PC-3 (cell line): ENCODE measurements at places on chromosomes 5 and 9. TPM values are rescaled to one million over a fixed set of nuclear protein-coding genes. Genes with fewer than 3 reads are reported as not detected.

DNA sequence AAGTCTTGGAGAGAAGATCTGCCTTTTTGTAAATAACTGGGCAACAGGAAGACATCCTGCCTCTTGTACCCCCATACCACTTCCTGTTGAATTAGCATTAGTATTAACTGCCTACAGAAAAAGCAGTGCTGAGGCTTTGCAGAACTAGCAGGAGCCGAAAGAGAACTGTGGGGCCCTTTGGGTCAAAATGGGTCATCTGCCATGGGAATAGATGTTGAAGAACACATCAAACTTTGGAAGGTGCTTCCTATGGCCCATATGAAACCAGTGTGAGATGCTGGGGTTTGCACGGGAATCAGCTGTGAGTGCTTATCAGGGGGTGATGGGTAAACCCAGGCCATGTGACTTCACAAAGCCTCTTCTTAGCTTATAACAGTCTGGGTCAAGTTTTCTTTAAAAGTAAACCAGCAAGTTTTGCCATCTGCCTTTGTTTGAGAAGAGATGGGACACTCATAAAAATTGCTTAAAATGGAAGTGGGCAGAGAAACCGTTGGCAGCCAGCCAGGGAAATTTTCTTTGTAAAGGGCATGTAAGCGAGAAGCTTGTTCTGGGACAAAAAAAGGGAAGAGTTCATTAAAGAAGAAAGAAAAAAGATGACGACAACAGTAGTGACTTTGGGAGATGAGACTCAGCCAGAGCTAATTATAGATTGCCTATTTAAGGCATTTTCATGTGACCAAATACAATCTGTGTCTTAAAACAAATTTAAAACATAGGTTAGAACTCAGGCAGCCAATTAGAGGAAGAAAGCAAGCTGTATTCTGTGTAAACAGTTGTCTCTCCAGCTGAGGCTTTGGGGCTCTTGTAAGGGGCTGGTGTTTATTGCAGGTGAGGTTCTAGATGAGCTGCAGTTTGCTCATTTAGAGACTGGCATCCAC lies 4.4 kb downstream of the SLC25A25 start:
- no peaks in the 10 kb centered on the region for H3K27me3 ChIP-seq
- DNase-seq, result peak; percentile 84
- H3K4me1 ChIP-seq, result peaks cover 23% of the 10 kb centered on the region
- H3K4me3 ChIP-seq, result peak overlapping the region; percentile 10; the same call in 1 of the 2 replicates
- H3K36me3 ChIP-seq, result no peaks in the 10 kb centered on the region

SRA1 gene
- 48.6 and 55.8 TPM in 2 replicates for total RNA-seq

- H3K36me3 ChIP-seq, result no peaks in the 10 kb centered on the region
- no peaks in the 10 kb centered on the region for H3K27me3 ChIP-seq
- no peak for DNase-seq
These were observed 138.2 kb downstream of the FGF1 start for GRCh38 chr5:142547445-142548380.

GRCh38 chr9:76873056-76873792 lies 32.7 kb downstream of the PRUNE2 start:
- H3K27me3 ChIP-seq, result no peaks in the 10 kb centered on the region
- no peaks in the 10 kb centered on the region for H3K4me1 ChIP-seq
- no peak overlapping the region for H3K27ac ChIP-seq
- no peaks in the 10 kb centered on the region for H3K36me3 ChIP-seq
- no peak for DNase-seq
- no peak overlapping the region for H3K4me3 ChIP-seq

DNA sequence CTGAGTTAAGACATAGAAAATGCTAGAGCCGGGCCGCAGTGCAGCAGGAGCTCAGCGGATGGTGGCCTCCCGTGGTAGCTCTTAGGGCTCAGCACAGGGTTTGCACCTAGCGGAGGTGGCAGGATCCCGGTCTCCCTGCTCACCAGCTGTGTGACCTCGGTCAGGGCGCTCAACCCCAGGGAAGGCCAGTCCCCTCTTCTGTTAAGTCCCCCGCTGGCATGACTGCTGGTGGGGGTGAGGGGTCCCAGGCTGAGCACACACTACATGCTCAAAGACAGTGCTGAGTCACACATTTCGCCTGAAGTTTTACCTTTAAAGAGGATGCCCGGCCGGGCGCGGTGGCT lies 39.0 kb downstream of the HRH2 start:
- no peaks in the 10 kb centered on the region for H3K4me1 ChIP-seq
- H3K27me3 ChIP-seq, result peaks cover 24% of the 10 kb centered on the region
- no peak overlapping the region for H3K27ac ChIP-seq
- no peak overlapping the region for H3K4me3 ChIP-seq
- H3K36me3 ChIP-seq, result no peaks in the 10 kb centered on the region
- no peak for DNase-seq

GRCh38 chr5:55850839-55851674 lies at the start of gene IL31RA:
TSS of gene IL31RA (plus strand) at chr5:55851357. CDS start at chr5:55851571, 214 bp downstream.
- peak within 1 kb of the TSS; percentile 72 for H3K27ac ChIP-seq
- DNase-seq, result peak; percentile 74
- H3K36me3 ChIP-seq, result no peaks in the 10 kb centered on the region
- H3K4me3 ChIP-seq, result peak within 1 kb of the TSS; percentile 69

- no peak for DNase-seq
- H3K27ac ChIP-seq, result no peak overlapping the region
- no peaks in the 10 kb centered on the region for H3K36me3 ChIP-seq
These were observed 169.7 kb upstream of the IRX2 start for GRCh38 chr5:2921176-2921575.

DNA sequence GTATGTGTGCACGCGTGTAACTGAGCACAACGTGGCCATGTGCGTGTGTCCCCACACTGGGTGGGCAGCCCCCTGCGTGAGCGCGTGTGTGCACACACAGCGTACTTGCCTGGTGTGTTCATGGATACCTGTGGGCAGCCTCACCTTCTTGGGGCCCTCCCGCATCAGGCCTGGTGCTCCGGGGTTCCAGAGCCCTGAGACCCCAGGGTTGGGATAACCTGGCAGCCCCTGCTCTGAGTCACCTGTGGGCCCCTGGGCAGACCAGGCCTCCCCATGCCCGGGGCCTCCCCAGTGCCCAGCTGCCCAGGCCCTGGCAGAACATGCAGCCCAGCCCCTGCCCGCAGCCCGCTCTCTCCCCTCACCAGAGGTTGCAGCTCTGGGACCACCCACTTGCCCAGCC lies 25.2 kb downstream of the LHX3 start:
- DNase-seq, result no peak
- 0 out of 2 replicates have a peak, but pooled peaks cover 3% of the 10 kb centered on the region for H3K27me3 ChIP-seq
- no peaks in the 10 kb centered on the region for H3K4me1 ChIP-seq
- H3K36me3 ChIP-seq, result no peaks in the 10 kb centered on the region

ZFAND5 gene
- 84.1 and 88.8 TPM in 2 replicates for total RNA-seq

CYFIP2 gene
- 30.4 and 36.0 TPM in 2 replicates for total RNA-seq

DNA sequence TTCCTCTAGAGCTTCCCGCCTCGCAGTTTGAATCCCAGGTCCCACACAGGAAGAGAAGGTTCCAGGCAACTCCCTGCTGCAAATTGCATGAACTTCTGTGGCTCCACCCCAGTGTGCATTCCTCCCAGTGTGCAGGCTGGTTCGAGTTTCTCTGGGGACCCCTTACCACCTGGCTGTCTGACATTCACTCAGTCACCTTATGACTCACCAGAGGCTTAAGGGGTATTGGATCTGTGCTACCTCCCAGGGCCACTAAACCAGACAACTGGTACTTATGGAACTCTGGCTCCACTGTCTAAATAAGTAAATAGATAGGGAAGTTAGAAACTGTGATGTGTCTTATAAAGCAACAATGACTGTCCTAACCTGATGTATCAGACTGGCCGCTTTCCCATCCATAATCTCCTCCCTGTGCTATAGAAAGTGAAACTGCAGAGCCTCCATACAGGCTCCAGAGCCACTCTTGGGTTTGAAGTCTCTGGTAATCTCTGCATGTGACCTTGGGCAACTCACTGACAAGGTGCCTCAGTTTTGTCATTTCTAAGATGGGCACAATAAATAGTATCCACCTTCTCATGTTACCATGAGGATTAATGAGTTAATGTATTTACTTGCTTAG lies 720.6 kb downstream of the SEMA5A start:
- DNase-seq, result peak; percentile 72
- H3K4me1 ChIP-seq, result peaks cover 52% of the 10 kb centered on the region
- H3K36me3 ChIP-seq, result no peaks in the 10 kb centered on the region
- H3K4me3 ChIP-seq, result no peak overlapping the region
- no peaks in the 10 kb centered on the region for H3K27me3 ChIP-seq
- peak overlapping the region; percentile 54 for H3K27ac ChIP-seq

DNA sequence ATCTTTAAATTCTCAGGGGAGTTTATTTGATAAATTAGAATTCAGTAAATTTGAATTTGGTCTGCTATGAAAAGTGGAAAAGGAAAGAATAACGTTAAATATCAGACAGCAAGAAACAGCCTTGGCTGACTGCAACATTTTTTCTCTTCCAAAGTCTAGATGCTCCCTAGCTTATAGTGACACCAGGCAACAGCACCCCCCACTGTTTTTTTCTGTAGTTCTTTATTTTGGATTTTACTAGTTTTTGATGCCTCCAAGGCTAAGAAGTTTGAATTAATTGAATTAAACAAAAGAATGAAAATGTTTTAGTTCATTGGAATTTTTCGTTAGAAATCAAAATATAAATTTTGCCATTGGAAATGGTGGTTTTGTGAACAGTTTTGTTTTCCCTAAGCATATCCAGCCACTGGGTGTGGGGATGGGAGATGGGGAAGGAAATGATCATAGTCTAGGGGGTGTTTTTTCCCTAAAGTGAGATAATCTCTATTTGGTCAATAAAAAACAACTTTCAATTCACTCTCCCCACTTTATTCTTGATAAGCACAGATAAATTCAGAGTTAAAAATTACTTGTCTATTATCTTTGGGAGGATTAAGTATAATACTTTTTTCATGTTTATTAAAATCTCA lies 199.3 kb upstream of the CD180 start:
- DNase-seq, result no peak
- H3K36me3 ChIP-seq, result no peaks in the 10 kb centered on the region
- H3K27ac ChIP-seq, result no peak overlapping the region
- no peaks in the 10 kb centered on the region for H3K27me3 ChIP-seq
- H3K4me3 ChIP-seq, result no peak overlapping the region

- H3K36me3 ChIP-seq, result peaks cover 14% of the 10 kb centered on the region
- peaks cover 26% of the 10 kb centered on the region for H3K4me1 ChIP-seq
- peak; percentile 17 for DNase-seq
- H3K27me3 ChIP-seq, result no peaks in the 10 kb centered on the region
- H3K4me3 ChIP-seq, result peak overlapping the region; percentile 97
These were observed 7.6 kb downstream of the ARPC5L start for GRCh38 chr9:124869466-124869985.

ZDHHC11 gene
- 21.5 and 26.0 TPM in 2 replicates for total RNA-seq

- no peaks in the 10 kb centered on the region for H3K27me3 ChIP-seq
- DNase-seq, result no peak
- H3K4me3 ChIP-seq, result no peak overlapping the region
- no peaks in the 10 kb centered on the region for H3K36me3 ChIP-seq
These were observed 28.8 kb upstream of the SLC1A1 start for GRCh38 chr9:4461437-4461836.

ACTBL2 gene
- total RNA-seq, result 0.11 and 0.12 TPM in 2 replicates

PCDHGB3 gene
- total RNA-seq, result 1.2 and 1.3 TPM in 2 replicates

DNA sequence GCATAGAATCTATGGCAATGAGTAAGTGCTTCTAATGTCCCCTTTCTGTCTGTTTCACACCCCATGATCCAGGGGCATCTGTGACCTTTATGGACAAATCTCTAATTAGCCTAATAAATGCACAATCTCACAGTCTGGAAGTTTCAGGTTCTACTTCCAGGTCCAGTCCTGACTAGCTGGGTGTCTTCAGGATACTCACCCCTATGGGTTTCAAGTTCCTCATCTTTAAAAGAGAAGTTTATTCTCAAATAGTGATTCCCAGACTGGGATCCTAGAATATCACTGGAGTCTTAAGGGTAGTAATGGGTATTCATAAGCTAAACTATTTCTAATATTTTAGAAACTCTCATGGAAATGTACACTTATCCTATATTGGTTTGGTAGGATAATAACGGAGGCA lies 77.2 kb upstream of the ABCA1 start:
- H3K4me1 ChIP-seq, result peaks cover 17% of the 10 kb centered on the region
- H3K27ac ChIP-seq, result no peak overlapping the region
- H3K4me3 ChIP-seq, result no peak overlapping the region
- DNase-seq, result no peak
- no peaks in the 10 kb centered on the region for H3K27me3 ChIP-seq
- H3K36me3 ChIP-seq, result no peaks in the 10 kb centered on the region

DNA sequence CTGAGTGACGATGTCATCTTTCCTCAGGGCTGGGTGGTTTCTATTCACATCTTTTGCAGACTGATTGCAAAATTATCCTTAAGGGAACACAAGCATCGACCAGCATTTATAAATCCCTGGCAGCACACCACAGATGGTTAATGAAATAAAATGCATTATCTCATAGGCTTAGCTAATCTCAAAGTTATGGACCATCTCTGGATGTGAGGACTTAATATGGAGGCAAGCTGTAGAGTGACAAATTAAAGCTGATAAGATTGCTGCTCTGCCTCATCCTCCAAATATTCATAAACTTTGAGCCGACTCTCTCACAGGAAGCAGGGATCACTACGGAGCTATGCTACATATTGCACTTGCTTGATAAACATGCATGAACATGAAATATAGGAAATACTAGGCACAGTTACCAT lies 663.2 kb upstream of the RGMB start:
- peaks cover 44% of the 10 kb centered on the region for H3K4me1 ChIP-seq
- no peaks in the 10 kb centered on the region for H3K36me3 ChIP-seq
- DNase-seq, result peak; percentile 66
- peak overlapping the region; percentile 97 for H3K27ac ChIP-seq

GRCh38 chr5:145682197-145682899 lies 152.8 kb downstream of the PRELID2 start:
- no peak overlapping the region for H3K27ac ChIP-seq
- H3K27me3 ChIP-seq, result no peaks in the 10 kb centered on the region
- no peak overlapping the region for H3K4me3 ChIP-seq
- H3K4me1 ChIP-seq, result no peaks in the 10 kb centered on the region
- no peaks in the 10 kb centered on the region for H3K36me3 ChIP-seq

SVEP1 gene
- total RNA-seq, result 0.04 and 0.17 TPM in 2 replicates

GRCh38 chr9:123584202-123585176 lies 228.5 kb downstream of the CRB2 start:
- H3K27ac ChIP-seq, result no peak overlapping the region
- no peak overlapping the region for H3K4me3 ChIP-seq
- no peaks in the 10 kb centered on the region for H3K27me3 ChIP-seq
- no peaks in the 10 kb centered on the region for H3K4me1 ChIP-seq
- no peak for DNase-seq
- no peaks in the 10 kb centered on the region for H3K36me3 ChIP-seq
